NK-92 treated with Interleukin-12 subunit alpha and Interleukin-12 subunit beta, amount 100 ng/mL, for 24 hours (cell line): ENCODE measurements at places on chromosomes 12 and 14.

GRCh38 chr14:50156111-50156510 is 39.7 kb upstream of the VCPKMT start:
- DNase-seq = no peak

GRCh38 chr14:76260749-76261148 is 109.0 kb downstream of the GPATCH2L start:
- DNase-seq = no peak

GRCh38 chr12:20469756-20470155 is 101.4 kb downstream of the PDE3A start:
- DNase-seq = no peak

- no peak for DNase-seq
These were observed 168.6 kb downstream of the STXBP6 start for GRCh38 chr14:24881116-24881893.

DNA sequence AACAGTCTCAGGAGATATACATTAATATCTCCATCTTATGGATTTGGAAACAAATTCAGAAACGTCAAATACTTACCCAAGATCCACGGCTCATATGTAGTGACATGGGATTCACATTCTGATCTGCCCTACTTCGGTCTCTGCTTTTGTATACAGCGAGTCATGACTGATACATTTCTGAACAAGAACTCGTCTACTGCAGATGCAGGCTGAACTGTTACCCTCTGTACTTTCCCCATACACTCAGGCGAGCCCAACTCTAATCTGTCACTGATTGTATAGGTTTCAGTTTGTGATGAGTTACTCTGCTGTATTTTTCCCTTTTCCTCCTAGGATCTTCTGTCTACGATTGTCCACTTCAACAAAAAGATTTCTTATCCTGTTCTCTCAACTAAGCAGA is 441.6 kb downstream of the CCDC91 start:
- DNase-seq = no peak

DNA sequence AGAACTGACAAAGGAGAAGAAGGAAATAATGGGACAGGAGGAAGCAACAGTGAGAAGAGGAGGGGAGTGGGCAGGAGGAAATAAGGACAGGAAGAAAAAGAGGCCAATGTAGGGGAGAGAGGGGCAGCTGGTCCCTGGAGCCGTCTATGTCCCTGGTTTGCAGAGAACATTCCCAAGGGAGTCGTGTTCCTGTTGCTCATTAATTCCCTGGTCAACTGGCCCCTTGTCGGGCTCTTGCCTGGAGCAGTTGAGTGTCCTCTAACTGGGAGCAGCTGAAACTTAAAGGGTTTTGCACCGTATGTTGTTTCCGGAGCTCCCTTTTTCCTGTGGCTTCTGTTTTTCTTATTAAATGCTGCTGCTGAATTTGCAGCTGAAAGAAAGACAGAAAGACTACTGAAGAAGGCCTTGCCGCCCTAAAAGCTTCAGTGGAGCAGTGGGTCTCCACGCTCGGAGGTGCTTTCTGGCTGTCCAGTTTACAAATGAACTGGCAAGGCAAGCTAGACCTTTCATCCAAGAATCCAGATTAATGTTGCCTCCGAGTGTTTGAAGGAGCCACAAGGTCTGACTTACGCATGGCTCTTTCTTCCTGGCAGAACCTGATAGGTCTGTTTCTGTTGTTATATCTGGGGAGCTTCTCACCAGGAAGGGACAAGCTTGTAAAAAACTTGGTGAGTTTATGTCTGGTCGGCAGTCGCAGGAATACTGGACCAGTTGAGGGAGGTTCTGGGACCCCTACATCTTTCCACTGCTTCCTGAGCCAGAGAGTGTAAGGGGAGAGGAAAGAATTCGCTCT is 146.2 kb upstream of the RFLNA start:
- DNase-seq = no peak

DNA sequence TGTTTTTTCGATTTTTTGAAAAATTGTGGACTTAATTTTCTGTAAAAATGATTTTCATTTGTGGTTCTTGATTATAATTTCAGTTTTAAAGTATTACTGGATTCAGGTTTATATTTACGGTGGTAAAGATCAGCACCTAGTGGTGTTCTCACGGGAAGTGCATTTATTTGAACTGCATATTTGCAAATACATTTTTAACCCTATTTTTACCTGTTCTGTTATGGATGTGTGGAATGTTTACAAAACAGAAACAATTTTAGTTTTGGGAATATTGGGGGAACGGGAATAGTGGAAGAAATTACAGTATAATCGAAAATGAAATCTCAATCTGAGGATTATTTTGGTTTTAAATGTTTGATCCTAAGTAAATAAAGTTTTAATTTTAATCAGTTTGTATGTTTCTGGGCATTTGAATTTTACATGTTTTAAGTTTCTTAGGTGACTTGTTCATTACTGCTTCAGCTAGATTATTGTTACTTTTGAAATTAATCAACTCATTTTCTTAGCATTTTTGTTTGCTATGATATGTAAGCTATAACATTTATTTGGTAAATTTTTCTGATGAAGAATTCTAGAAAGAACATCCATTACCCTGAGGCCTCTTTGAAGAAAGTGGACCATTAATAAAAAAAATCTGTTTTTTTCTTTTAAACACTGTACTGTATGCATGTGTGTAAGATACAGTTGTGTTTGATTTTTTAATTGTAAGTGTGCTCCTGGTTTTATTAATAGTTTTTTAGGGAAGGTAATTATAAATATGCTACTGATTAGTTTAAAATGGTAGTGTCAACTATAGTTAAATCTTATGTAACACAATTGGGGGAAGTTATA is 942 bp downstream of the ATF7IP start:
- DNase-seq = no peak

GRCh38 chr12:105485921-105486320 is 155.4 kb downstream of the C12orf75 start:
- no peak for DNase-seq

- peak; percentile 14 for DNase-seq
These were observed 54.9 kb downstream of the PLEKHG7 start for GRCh38 chr12:92757597-92758121.

DNA sequence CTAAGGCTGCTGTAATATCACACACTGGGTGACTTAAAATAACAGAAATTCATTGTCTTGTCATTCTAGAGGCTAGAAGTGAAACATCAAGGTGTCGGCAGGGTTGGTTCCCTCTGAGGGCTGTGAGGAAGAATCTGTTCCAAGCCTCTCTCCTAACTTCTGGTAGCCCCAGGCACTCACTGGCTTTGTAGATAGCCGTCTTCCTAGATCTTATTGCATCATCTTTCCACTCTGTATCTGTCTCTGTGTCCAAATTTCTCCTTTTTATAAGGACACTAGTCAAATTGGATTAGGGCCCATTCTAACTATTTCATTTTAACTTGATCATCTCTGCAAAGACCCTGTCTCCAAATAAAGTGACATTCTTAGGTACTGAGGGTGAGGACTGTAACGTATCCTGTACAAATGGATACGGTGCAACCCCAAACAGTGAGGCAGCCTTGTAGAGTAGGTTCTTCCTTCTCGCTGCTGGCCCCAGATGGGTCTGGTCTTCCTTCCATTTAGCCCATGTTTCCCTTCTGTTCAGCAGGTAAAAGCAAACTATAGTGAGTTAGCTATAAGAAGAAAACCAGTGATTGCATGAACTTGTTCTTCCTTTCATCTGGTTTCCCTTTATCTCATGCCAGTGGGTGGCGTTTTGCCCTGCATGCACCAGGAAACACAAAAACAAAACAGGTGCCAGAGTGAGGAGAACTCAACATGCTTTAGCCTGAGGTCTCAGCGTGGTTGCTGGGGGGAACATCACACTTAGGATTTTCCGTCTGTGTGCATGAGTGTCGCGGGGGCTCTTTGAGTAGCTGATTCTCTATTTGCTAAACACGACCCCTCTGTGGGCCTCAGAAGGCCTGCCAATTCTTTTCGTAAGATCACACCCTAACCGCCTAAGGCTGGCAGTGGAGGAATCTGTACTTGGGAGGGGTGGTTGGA is 19.5 kb downstream of the TTC9 start:
- no peak for DNase-seq

GRCh38 chr12:19234981-19235871 is 105.7 kb downstream of the PLEKHA5 start:
- no peak for DNase-seq

- no peak for DNase-seq
These were observed 148.0 kb upstream of the NUDT4 start for GRCh38 chr12:93229494-93230325.

- DNase-seq = no peak
These were observed 137.5 kb upstream of the MYL2 start for GRCh38 chr12:111057701-111058425.

DNA sequence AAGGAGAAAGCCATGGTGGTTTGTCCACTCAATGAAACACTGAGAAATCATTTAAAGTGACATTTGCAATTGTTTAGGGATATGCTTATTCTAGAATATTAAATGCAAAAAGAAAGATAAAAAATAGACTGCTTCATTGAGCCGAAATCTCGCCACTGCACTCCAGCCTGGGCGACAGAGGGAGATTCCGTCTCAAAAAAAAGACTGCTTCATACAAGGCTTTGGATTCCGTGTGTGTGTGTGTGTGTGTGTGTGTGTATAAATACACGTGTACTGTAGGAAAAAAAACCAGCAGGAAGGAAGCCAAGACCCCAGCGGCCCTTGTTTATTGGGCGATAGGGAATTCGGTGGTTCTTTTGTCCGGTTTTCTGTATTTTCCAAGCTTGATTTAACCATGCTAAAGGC is 3.2 kb upstream of the ZNF839 start:
- no peak for DNase-seq

DNA sequence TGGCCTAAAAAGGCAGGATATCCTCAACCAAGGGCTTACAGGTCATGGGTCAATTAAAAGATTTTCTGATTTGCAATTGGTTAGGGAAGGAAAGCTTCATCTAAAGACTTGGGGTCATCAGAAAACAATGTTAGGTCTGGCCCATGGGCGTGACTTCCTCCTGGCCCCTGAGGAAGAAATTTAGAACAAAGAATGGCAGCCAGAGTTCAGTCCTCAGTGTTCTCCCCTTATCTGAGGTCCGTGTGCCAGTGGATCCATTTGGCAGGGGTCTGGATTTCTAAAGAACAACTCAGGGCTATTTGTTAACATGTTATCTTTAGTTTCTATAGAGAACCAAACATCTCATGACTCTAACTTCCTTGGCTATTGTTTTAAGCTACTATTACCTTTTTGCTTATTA is 27.8 kb upstream of the NFYB start:
- DNase-seq = no peak

GRCh38 chr14:89379006-89379405 is 38.0 kb downstream of the FOXN3 start:
- no peak for DNase-seq

- DNase-seq = no peak
These were observed 40.9 kb downstream of the FGD4 start for GRCh38 chr12:32440120-32440865.

DNA sequence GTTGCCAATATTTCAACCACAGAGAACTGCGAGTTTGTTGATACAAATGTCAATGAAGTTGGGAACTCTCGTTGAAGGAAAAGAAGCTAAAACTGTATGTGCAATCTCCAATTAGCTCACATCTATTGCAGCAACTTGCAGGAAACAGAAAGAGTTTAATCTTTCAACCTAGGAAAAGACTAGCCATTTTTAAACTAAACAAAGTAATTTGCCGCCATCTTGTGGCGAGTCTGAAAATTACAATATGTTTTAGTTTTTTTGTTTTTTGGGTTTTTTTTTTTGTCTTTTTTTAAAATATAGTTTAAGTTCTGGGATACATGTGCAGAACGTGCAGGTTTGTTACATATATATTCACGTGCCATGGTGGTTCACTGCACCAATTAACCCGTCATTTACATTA is 131.2 kb upstream of the FOXG1 start:
- no peak for DNase-seq
